ENCODE measurements at places on chromosomes 6 and 20.
A peak's percentile ranks its signal among the peaks of the same experiment; 100 is the strongest.

DNA sequence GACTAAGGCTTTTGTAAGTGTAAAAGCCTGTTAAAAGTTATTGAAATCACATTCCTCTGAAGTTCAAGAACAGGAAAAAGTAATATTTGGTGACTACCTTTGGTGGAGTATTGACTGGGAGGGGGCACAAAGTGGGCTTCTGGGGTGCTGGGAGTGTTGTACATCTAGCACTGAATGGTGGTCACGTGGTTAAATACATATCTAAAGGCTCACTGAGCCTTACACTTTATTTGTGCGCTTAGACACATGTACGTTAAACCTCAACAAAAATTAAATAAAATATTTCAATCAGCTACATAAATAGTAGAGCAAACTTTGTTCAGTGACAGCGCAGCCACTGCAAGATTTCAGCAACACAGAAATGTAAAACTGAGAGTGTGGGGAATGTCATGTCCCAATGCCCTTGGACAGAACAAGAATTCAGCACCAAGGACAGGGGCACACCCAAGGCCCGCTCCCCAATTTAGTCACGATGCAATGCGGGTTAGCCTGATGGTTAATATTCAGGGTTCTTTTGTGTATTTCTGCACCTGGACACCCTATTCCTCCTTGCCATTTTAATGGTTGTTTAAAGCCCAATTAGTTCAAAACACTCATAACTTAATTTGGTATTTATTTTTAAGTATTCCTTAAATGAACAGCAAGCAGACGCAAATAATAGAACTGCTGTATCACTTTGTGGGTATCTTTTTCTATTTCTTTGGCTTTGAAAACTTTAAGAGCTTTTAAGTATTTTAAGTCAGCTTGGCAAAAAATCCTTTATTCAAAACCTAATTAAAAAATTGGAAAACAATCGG lies 37.4 kb downstream of the ANGPT4 start:
- no peak for DNase-seq

GRCh38 chr6:35681298-35681697 lies 7.4 kb downstream of the FKBP5 start:
- no peak for DNase-seq

GRCh38 chr6:12555267-12555666 lies 161.3 kb upstream of the PHACTR1 start:
- DNase-seq = no peak

GRCh38 chr20:14384416-14385175 lies 47.2 kb upstream of the FLRT3 start:
- DNase-seq = no peak

DNA sequence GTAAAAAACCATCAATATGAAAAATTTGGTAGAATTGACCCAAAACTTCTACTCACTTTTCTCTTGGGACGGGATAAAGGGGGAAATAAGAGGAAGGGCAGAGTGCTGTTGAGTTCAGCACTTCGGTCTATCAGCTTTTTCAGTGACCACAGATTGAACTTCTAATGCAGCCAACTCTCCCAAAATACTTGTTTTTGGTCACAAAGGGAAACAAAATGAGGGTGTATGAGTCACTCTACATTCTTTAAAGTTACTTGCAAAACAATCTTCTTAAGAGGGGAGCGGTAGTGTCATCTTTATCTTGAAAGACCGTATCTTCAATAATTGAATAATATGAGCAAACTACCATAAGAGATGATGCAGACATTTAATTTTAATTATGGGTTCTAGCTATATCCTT lies 661.3 kb downstream of the CD109 start:
- DNase-seq = no peak

- no peak for DNase-seq
Observed at GRCh38 chr20:32352121-32352720, 5.9 kb upstream of the ASXL1 start.

- DNase-seq = no peak
Observed at GRCh38 chr6:119171864-119172588, 93.6 kb upstream of the FAM184A start.

DNA sequence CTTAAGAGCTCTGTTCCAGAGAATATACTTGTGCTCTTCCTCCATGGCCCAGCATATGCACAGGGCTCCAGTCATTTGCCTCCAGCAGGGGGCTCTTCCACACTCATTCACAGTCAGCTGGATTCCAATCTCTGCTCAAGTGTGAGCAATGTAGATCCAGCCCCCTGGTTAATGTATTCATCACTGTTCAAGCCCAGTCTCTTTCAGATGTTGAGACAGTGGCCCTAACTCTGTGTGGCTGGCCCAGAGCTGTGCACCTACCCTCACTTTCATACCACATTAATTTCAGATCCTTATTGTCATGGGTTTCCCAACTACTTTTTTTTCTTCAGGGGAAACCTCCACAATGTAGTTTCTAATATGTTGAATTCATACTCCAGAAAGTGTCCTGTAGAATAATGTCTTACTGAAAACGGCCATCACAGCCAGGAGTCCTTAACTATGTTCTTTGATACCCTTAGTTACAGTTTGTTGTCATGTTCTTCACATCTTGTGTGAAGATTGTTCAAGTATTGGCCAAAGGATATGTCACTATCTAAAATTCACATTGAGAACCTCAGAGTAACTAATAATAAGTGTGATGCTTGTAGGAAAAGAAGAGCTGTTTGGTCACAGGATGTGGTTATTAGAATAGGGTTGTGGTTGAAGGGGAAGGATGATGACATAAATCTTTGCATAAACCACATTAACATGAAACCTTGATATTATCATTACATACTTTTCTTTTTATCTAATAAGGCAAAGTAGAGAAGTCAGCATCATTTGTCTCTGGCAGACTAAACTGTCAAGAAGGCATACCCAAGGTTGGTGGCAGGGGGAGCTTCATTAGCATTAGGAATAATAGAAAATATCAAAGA lies 14.4 kb upstream of the HLA-DQA1 start:
- peak; percentile 6 for DNase-seq

GRCh38 chr6:18183766-18184165 lies 28.5 kb downstream of the KDM1B start:
- no peak for DNase-seq

DNA sequence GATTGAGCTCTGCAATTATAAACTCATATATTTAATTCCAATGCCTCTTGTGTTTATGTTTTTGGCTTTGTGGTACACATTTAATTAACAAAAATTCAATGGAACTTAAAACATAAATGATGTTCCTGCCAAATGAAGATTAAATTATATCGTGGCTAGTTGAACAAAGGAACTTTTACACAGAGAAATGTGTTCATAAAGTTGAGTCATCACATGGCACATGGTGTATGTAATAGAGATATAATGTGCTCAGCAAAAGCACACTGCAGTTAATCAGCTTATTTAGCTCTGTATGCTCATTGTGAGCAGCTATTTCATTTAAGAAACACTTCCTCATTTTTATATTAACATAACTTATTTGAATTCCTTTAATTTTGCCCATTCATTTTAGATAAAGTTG lies 1295.6 kb upstream of the CITED2 start:
- no peak for DNase-seq

DNA sequence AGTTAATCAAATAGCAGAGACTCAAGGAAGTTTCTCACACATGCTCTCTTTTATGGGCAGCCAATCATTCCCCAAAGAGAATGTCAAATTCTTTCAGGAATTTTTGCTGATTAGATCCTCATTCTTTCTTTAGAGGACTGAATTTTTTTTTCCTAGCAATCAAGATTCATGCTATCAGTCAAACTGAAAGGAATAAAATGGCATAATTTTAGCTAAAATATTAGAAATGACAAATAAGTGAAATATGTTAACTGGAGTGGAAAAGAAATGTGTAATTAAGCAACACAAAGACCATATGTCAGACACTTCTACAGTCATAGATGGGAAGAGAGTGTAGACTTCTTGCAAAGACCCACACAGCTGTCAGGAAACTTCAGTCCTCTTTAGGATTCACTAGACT lies 242.3 kb upstream of the RNF217 start:
- no peak for DNase-seq

DNA sequence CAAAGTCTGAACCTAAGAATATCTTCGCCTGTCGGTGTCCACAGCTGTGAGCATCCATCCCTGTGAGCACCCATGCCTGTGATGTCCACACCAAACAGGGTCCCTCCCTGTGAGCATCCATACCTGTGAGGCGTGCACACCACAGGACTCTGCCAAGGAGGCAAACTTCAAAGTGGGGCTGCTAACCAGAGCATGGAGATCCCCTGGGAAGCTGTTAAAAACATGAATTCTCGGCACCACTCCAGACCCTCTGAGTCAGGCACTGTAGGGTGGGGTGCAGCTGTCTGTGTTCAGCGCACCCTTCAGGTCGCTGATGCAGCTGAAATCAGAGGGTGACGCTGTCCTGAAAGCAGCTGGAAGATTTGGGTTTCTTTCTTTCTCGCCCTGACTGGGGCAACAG lies 85.4 kb upstream of the NXT1 start:
- no peak for DNase-seq

DNA sequence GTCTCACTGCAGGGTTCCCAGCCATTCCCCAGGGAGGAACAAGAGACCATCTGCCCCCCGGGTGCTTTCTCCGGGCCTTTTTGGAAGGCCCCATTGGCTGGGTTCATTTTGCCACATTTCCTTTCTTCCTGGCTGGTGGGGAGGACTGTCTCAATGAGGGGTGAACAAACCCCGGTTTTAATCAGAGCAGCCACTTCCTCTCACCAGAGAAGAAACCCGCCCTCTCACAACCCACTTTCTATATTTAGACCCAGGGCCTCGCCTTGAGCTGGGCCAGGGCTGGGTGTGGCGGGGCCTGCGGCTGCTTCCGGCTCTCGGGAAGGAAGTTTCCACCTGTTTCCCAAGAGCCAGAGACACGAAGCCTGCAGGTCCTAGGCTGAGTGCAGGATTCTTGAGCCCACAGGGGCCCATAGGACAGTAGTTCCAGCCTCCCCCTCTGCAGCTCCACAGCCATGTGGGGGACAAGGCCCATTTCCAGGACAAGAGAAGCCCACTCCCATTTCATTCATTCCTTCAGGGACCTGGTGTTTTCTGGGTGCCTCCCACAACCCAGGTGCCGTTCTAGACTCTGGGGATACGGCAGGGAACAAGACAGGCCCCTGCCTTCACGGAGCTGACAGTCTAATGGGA lies 41.8 kb downstream of the RBM38 start:
- DNase-seq = no peak

DNA sequence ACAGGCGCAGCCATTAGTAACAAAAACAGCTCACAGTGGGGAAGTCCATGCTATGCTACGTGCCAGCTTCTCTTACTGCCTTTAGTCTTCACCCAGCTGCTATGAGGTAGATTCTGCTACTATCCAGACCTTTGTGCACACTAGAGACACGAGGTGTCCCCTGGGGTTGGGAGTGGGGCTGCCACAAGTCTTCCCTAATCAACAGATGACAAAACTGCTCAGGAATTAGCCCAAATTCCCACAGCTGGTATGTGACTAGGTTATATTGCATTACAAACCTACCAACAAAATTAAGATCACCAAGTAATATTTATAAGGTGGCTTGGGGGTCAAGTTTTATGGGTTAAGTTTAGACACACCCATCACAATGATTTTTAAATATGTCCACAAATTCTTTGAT lies 63.3 kb downstream of the PSMB1 start:
- DNase-seq = no peak

All from SK-N-DZ (cell line).